ENCODE measurements at places on chromosomes 1 and 21.

GRCh38 chr1:53037159-53037558 lies 24.9 kb upstream of the PODN start:
- no peak for DNase-seq

DNA sequence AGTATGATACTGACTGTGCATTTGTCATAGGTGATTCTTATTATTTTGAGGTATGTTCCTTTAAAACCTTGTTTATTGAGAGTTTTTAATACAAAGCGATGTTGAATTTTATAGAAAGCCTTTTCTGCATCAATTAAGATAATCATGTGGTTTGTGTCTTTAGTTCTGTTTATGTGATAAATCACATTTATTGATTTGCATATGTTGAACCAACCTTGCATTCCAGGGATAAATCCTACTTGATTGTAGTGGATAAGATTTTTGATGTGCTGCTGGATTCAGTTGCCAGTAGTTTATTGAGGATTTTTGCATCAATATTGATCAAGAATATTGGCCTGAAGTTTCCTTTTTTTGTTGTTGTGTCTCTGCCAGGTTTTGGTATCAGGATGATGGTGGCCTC lies 158.0 kb downstream of the CENPF start:
- DNase-seq: no peak

DNA sequence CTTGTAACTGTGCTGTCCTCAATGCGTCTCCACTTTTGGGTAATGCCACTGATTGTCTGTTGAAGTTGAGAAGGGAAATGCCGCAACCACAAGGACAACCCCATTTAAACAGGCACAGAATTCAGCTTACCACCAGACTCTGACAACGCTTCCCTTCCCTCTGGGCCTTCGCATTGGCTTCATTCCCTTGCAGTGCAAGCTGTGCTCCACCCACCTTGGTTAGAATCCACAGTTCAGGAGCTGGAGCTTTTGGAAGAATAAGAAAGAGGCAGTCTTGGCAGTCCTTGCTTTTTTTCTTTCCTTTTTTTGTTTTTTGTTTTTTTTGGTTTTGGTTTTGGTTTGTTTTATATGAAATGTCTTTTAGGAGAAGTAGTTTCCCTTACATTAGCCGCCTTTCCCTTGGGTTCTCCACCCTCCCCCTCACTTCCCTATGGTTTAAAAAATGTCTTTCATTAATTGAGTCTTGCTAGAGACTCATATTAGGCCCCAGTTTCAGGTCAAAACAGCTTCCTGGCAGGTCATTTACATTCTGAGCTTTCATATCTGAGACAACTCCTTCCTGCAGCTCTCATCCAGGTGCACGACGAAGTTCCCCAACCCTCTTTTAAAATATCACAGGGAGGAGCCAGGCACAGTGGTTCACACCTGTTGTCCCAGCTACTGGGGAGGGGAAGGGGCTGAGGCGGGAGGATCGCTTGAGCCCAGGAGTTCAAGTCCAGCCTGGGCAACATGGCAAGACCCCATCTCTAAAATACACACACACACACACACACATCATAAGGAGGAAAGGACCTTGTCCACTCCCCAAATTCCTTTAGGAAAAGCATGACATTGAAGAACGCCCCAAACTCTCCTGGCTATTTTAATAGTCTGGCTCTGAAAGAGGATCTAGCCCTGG lies 20.7 kb upstream of the LAX1 start:
- DNase-seq: no peak

DNA sequence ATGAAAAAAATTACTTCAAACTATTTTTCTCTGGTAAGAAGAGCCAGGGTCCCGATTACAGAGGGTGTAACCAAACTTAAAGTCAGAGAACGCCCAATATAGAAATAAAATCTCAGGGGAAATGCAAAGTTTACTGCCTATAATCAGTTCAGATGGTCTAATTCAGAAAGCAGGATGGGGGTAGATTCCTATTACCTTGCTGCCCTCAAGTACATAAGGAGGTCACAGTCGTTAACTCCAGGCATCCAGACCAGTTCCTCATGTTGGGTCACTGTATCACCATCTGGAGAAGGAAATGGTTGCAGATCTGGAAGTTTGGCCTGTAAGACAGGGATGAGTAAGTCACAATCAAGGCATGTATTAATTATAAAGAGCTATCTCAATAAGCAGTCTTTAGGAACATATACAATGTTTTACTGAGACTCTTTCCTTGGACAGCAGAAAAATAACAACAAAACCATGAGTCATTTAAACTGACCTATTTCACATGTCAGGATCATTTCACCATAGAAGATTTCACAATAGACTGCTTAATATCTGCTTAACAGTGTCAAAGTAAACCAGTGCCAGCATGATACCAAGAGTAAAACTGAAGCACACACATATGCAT lies 179.4 kb downstream of the SLC45A1 start:
- DNase-seq: no peak

- no peak for DNase-seq
Observed at GRCh38 chr21:45872471-45872870, 109.1 kb upstream of the COL6A1 start.

- no peak for DNase-seq
Observed at GRCh38 chr1:96292141-96292540, 429.4 kb upstream of the PTBP2 start.

DNA sequence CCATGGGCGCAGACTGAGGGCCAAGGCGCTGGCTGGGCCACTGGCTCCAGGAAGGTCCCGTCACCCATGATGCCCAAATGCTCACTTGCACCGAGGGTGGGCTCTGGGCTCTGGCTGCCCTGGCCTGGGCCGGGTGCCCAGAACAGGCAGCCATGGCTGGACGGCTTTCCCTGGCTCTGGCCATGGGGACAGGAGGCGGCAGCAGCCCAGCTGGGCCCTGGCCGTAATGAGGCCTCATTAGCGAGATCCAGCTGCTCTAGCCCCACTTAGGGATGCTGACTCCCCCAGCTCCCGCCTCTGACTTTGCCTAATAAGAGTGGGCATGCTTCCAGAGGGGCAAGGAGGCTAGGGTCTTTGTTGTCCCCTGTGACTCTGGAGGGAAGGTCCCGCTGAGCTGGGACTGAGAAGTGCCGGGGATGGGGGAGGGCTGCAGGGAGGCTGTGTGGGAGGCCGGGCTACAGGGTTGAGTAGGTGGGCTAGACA lies 11.8 kb downstream of the SLC6A9 start:
- no peak for DNase-seq

DNA sequence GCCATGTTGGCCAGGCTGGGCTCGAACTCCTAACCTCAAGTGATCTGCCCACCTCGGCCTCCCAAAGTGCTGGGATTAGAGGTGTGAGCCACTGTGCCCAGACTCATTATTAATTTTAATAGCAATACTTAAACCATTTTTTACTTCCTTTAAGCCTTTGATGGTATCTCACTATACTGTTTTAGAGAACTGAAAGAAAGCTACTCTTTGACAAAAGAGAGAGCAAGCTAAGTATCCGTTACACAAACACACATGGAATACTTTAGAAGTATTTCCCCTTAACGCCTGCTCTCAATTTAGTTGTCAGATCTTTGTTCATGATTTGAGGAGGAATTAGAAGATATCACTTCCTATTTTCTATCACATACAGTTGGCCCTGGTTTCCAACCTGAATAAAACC lies 189.4 kb downstream of the COP1 start:
- DNase-seq: no peak

DNA sequence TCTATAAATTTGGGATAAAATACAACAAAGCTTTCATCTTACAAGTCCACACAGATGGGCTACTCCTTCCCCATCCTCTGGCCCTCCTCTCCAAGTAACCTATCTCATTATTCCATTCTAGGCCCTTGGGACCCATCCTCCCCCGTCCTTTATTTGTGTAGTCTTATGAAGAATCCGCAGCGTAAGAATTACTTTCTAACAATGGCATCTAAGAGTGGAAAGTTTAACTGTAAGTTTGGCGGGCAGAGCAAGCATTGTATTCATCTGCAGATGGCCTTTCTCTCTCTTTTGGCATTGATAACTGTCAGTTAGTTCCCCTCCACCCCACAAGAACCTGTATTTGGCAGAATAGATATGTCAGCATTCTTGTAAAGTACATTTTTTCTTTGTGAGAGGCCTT lies 91.9 kb upstream of the TSPAN2 start:
- DNase-seq: no peak

DNA sequence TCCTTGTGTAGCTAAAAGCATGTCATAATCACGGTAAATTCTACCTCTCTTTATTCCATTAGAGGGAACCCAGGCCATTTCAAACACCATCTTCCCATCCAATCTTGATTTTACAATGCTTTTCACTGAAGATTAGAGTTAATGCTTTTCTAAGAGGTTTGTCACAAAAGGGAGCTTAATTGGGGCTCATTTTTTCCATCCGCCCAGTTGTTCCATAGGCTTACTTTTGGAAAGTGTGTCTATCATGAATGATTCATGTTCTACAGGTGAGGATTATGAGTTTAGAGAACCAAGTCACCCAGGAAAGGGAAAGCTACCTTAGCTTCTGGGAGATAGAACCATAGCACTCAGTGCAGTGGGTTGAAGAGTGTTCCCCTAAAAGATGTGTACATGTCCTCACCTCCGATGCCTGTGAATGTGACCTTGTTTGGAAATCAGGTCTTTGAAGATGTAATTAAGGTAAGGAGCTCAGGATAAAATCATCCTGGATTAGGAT lies 286.9 kb upstream of the RUNX1 start:
- no peak for DNase-seq

DNA sequence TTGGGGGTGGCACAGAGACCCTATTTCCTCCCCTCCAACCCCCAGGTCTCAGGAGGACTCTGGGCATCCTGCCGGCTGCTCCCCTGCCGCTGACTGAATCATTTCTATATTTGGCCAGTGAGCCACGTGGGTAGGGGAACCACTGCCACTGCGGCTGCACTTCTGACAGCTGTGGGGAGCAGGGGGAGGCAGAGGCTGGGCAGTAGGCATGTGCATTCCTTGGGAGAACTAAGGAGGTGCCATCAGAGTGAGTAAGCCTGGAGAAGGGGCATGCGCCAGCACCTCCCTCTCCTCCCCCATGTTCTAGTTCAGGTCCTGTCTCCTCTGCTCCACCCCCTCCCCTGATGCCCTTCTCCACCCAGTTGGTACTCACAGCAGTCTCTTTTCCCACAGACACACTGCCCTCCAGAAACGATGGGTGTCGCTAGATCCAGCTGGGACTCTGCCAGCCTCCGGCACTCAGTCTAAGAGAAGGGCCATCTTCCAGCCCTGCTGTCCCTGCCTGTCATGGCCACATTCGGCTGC lies 12.0 kb downstream of the PPFIA4 start:
- no peak for DNase-seq

DNA sequence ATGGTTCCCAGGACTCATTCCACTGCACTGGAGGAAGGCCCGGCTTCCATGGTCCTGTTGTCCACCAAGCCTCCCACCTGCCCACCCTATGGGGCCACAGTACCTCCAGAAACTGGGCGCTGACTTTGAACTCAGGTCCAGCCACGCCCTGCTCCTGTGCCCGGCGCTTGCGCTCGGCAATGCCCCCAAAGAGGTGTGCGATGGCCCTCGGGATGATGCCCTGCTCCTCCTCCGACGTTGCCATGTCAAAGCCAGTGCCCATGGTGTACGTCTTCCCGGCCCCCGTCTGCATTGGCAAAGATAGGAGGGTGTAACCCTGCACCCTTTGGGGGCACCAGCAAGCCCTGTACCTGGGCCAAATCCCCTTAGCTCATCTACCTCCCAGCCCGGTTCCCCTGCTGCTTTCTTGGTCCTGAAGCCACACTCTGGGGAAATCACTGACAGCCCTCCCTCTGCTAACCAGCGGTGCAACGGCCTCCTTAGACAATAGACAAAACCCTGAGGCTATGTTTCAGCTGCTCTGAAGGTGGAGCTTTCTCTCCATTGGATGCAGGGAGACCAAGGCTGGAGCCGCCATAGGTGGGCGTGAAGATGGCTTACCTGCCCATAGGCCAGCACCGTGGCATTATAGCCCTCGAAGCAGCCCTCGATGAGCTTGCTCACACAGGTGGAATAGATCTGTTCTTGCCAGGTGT lies 14.7 kb downstream of the KIF21B start:
- no peak for DNase-seq

DNA sequence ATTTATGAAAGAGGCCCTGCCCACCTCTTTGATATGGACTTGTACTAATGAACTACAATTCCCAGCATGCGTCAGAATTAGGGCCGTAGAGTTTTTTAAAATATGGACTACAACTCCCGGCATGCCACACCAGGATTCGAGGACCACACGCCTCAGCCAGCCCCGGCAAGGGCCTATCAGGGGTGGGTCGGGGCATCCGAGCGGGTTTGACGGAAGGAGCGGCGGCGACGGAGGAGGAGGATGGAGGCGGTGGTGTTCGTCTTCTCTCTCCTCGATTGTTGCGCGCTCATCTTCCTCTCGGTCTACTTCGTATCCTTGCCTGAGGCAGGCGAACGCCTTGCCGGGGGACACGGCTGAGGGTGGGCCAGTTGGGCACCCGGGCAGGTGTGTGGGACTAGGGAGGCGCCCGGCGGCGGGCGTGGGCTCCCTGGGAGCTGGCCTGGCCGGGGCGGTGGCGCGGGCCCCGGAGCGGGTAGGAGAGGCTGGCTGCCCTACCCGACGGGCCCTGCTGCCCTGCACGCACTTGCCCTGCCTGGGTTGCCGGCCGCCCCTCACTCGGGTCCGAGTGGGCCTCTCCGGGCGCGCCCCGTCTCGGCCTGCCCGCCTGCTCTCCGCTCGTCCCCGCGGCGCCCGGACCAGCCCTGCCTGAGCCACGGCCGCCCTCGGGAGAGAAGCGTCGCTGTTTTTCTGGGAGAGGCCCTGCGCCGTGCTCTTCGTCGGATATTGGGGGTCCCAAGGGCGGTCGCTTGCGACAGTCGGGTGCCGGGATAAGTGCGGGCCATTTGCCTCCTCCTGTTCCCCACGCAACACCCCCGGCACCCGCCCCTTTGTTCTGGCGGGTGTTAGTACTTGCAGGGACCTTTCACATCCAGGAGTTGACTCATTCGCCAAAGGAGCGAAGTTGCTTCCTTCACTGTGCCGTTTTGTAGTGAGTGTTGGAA lies at the start of gene CNIH4:
CNIH4 (plus strand) TSS at position 195 of the 941 bp plus-strand sequence; CDS start at position 241, 46 bp downstream.
- DNase-seq: peak; percentile 87

GRCh38 chr1:9473032-9473807 lies 66.0 kb upstream of the SLC25A33 start:
- no peak for DNase-seq

DNA sequence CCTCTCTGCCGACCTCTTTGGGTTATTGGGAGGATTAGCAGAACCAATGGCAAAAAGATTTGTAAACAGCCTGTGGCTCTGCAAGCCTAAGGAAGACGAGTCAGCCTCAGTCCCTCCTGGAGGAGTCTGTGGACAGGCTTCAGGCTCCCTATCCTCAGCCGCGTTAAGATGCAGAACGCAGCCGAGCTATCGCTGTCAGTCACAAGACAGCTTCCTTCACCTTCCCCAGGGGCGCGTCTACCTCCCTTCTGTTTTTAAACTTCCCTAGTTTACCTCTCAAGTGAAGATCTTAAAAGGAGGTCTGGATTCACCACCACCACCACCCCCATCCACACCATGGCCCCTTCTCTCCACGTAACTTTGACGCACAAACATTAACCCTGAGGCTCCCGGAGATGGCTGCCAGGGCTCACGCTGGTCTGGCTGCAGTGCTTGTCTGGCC lies 738 bp downstream of the CAMK1G start:
- no peak for DNase-seq

- peak; percentile 70 for DNase-seq
Observed at GRCh38 chr1:23809751-23810171, 9.2 kb upstream of the GALE start.

Measured in stimulated activated CD8-positive, alpha-beta memory T cell treated with anti-CD3 and anti-CD28 coated beads, Interleukin-4, amount 100 ng/mL, for 24 hours (primary cell).